ENCODE measurements at places on chromosomes 11 and 22.

DNA sequence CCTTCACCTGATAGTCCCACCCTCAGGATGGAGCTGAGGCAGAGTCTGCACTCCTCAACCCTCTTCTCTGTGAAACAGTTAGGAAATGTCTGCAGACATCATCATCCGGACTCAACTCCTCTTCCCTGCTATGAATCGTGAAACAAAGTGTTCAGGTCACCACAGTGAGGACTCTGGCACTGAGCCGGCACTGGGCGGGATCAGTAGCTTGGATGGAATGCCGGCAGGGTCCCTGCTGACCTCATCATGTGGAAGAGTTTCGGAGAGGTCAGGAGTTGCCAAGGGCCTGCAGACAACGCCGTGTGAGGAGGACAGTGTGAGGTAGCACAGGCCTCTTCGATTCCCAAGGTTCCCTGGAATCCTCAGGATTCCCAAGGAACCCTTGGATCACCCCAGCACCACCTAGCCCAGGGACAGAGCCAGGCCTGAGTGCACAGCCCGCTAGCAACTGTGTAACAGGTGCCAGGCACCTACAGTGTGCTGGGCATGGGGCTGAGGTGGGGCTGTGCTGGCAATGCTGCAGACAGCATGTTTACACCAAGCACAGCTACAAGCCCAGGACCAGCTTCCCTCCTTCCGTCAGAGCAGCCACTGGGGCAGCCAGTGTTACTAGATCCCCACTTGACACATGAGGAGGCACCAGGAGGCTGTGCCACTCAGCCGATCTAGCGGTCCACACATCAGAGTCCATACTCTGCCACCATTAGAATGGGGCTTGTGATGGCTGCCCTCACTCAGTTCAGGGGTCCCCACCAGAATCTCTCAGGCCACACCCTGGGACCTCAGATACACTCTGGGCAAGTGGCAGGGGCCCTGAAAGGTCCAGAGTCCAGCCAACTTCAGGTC lies 693 bp upstream of the LINC01488 start:
- DNase-seq = no peak

- no peak for DNase-seq
These were observed 71.2 kb upstream of the GDPD4 start for GRCh38 chr11:77372726-77373125.

GRCh38 chr11:58940028-58940427 lies 740 bp downstream of the GLYATL1 start:
- DNase-seq = no peak

GRCh38 chr22:28581016-28581415 lies 98.6 kb downstream of the TTC28 start:
- DNase-seq = no peak

DNA sequence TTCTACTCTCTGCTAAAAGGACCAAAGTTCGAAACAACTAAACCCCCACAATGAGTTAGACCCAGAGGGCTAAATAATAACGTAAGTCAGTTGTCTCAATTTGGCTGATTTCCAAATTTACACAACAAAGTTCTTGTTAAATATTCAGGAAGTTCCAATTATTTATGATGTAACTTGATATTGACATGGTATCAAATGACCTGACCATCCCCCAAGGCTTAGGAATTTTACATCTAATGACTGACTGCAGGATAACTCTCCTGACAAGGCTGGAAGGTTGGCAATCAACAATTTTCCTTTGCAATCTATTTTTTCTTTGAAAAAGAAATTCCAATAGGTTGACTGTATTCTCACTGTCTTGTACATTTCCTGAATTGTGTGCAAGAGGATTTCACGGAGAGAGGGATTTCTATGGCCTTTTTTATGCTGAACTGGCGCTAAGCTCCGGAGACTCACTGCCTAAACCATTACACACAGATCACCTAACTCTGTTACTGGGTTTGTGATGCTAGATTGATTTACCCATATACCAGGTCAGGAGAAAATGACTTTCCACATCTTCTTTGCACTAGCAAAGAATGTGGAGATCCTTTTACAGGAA lies 9.6 kb upstream of the CDON start:
- DNase-seq = no peak

- no peak for DNase-seq
These were observed 60.6 kb upstream of the ARHGAP20 start for GRCh38 chr11:110772863-110773262.

- DNase-seq = no peak
These were observed at the start of gene MS4A10 for GRCh38 chr11:60785136-60785535. TSS of gene MS4A10 (plus strand) at chr11:60785333. CDS start at chr11:60790336, 5,003 bp downstream.
